ENCODE measurements at places on chromosomes 5 and 9.

- peak; percentile 8 for DNase-seq
These were observed 94.2 kb downstream of the PPIC start for GRCh38 chr5:122942164-122942914.

DNA sequence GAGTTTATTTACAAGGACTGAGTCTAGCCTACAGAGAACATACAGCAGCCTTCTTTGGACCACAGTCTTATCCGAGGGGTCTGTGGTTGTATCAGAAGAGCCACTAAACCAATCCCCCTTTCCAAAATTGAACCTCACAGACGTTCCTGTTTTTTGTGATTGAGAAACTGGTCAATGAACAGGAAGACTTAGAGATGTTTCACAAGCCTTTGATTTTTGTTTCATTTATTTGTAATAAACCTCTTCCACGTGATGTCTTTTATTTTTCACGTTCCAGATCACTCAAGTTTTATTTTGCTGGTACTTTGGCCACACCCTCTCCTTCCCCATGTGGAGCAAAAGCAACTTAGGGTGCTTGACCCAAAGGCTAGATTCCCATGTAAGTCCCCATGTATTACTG lies 16.1 kb downstream of the CCT5 start:
- no peak for DNase-seq

DNA sequence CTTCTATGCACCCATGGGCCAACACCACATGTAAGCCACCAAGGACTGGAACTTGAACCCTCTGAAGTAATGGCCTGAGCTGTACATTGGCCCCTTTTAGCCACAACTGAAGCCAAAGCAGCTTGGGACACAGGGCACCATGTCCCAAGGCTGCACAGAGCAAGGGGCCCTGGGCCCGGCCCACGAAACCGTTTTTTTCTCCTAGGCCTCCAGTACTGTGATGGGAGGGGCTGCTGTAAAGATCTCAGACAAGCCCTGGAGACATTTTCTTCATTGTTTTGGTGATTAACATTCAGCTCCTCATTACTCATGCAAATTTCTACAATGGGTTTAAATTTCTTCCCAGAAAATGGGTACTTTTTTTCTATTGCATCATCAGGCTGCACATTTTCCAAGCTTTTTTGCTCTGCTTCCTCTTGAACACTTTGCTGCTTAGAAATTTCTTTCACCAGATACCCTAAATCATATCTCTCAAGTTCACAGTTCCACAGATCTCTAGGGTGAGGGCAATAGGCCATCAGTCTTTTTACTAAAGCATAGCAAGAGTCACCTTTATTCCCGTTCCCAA lies 25.5 kb upstream of the FBXW11 start:
- no peak for DNase-seq

DNA sequence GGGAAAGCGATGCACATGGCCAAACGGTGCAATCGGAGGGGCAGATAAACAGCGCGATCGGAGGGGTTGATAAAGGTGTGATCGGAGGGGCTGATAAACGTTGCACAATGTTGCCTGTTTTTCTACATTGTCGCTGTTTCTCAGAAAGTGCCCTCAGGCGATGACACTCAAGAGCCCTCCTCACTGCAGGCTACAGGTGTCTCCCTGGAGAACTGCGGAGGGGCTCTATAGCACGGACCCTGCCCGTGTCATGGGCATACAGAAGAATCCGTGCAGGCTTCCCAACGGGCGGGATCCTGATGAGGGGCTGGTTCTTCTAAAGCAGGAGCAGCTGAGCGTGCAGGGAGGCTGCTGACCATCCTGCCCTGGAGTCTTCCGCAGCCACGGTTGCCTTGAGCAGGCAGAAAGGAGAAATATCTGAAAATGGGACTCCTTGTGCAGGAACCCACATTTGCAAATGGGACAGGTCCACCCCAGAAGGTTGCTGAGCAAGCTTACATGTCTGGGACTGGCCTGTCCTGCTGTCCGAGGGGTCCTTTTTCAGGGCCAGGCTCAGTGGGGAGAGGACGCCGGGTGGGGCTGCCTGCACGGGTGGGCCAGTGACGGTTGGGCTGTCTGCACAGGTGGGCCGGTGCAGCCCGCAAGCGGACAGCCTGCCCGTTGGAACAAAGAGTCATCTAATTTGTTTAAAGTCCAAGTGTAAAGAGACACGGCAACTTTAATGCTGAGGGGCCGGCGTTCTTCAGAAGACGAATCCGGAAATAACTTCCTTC lies 25.1 kb upstream of the LPCAT1 start:
- DNase-seq = no peak

DNA sequence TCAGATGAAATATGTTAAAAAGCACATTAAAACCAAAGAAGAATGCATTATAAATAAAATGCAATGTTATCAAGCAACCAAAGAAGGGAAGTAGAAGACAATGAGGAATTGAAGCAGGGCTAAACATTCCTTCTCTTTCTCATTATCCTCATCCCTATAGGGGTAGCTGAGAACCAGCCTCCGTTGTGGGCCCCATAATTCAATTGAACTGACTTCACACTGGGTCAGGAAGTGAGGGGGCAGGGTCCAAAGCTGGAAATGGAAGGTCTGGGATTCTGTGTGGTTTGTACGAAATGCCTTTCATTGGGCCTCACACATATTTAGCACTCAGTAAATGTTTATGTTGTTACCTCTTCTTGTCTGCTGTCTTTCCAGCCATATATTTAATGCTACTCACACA lies 220.4 kb upstream of the CD180 start:
- no peak for DNase-seq

GRCh38 chr5:90518661-90519060 lies 10.7 kb downstream of the LYSMD3 start:
- peak; percentile 27 for DNase-seq

DNA sequence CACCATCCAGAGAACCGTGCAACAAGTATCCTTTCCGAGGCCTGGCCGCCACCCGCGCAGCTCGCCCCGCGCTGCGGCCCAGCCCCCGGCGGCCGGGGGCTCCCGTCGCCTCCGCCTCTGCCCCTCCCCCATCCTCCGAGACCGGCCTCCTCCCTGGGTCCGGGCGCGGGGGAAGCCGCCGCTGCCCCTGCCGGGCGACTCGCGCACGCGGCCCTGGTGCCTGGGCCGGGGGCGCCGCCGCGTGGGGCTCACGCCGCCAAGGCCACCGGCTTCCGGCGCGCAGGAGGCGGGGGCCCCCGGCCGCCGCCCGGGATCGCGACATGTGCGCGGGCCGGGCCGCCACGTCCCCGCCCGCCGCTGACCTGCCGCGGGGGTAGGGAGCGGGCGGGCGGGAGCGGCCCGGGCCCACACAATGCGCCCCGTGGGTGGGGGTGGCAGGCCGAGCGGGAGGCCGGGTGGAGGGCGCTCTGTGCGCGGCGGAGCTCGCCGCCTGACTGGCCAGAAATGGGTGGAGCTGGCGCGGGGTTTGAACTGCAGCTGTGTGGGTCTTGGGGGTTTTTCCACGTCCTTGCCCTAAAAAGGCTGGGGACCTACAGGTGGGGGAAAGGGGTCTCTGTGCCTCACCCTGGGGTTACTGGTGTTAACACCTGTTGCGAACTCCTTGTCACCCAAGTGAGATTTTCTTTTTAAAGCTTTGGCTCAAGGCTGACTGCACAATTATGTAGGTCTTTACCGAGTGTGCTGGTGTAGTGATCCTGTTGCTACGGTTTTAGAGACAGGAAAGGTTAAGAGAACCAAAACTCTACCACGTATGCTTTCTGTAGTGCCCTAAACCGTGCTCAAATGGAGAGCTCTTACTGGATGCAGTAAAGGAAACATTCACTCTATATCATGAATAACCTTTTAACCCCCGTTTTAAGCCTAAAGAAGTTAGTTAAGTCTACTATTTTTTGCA lies 32.3 kb downstream of the TNPO1 start:
- DNase-seq = peak; percentile 68

- DNase-seq = peak; percentile 54
These were observed 1.0 kb downstream of the RABL6 start for GRCh38 chr9:136808806-136809158.

DNA sequence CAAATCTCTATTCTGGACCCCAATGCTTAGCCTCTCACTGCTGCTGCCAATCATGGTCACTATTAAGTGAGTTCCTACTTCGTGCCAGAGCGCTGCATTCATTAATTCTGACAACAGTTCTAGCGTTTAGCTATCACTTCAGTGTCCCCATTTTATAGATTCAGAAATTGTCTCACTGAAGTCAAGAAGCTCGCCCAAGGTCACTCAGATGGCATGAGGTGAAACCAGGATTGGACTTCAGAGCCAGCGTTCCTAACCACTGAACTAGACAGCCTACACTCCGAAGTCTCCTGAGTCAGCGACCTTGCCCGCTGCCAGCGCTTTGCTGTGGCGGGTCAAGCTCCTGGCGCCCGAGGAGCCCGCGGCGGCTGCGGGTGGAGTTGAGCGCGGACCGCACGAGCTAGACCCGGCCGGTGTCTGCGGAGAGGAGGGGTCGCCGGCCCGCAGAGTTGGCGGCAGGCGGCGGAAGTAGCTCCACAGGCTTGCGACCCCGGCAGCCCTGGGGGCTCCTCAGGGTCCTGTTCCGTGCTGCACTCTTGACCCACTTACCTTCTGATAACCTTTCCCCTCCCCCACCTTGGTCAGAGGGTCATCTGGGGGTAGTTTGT lies 2.1 kb upstream of the GABRB2 start:
- no peak for DNase-seq

DNA sequence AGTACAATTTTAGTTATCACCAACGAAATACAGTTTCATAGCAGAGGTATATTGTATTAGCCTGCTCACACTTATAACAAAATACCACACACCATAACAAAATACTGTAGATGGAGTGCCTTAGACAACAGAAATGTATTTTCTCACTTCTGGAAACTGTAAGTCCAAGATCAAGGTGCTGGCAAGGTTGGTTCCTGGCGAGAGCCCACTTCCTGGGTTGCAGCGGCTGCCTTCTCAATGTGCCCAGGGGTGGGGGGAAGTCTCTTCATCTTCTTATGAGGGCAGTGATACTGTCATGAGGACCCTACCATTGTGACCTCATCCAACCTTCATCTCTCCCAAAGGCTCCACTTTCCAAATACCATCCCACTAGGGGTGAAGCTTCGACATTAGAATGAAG lies 30.5 kb upstream of the GADD45G start:
- no peak for DNase-seq

All from foreskin fibroblast (primary cell).